ENCODE measurements at places on chromosomes 1 and 21.

GRCh38 chr1:48697066-48697707 lies 79.5 kb downstream of the BEND5 start:
- DNase-seq = peak; percentile 11

DNA sequence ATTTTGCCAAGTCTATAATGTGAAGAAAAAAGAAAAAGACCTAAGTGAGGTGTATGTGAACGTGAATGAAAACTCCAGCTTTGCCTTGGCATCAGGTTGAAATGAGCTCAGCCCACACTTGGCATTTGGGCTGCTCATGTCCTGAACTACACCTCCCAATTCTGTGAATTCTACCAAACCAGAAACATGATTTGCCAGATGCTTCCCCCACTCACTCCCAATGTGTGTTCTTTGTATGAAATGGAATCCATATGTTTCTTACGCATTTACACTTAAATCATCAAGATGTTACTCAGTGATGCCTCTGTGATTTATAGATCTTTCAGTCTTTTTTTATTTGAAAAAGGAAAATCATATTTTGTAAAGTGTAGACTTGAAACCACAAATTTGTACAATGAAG lies 32.8 kb upstream of the RUNX1 start:
- DNase-seq = no peak

GRCh38 chr21:20882462-20883407 lies 115.5 kb upstream of the NCAM2 start:
- DNase-seq = no peak

- DNase-seq = no peak
Observed at GRCh38 chr1:59333626-59334277, 36.9 kb downstream of the FGGY start.

- no peak for DNase-seq
Observed at GRCh38 chr1:204841798-204842197, 28.9 kb upstream of the NFASC start.
